ENCODE measurements at places on chromosomes 3 and 15. TPM values are rescaled to one million over a fixed set of nuclear protein-coding genes. Genes with fewer than 3 reads are reported as not detected.

PRICKLE2 gene
- 1.1 TPM for total RNA-seq

SPRED1 gene
- total RNA-seq = 0.40 TPM

FAM131A gene
- total RNA-seq = 5.0 TPM

COL6A5 gene
- total RNA-seq = not detected

CX3CR1 gene
- total RNA-seq = 0.23 TPM

GRCh38 chr3:115644391-115644790 lies 21.1 kb downstream of the GAP43 start:
- H3K27me3 ChIP-seq = no peaks in the 10 kb centered on the region
- no peak overlapping the region for H3K4me3 ChIP-seq
- DNase-seq = no peak
- H3K27ac ChIP-seq = no peak overlapping the region
- H3K36me3 ChIP-seq = no peaks in the 10 kb centered on the region

DNA sequence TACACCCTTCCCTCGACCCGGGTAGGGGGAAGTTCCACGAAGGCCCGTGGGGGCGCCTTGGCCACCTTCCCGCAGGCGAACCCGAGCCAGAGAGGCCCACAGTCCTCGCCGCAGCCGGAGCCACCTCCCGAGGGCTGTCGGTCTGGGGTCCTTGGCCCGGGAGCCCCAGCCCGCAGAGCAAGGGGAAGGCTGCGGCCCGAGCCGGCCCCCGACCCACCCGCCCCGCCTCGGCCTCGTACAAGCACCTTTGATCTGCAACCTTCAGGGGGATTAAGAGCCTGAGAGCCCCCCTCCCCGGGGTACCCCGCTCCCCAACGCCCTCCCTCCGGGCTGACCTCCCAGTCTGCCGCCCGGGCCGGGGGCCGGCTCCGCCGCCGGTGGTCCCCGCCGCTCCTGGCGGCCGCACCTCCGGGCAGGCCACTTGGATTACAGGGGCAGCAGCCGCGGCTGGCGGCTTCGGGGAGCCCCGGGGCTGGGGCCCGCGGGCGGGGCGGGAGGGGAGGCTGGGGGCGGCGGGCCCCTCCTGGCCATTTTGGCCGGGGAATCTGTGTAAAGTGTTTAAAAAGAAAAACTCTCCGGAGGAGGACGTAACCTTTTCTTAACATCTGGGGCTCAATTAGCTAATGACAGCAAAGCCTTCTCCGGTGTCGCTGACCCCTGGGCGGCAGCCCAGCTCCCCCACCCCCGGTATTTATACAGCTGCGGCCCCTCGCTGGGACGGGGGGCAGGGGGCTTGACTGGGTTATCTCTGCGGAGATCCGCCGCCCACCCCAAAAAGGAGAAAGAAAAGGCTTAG lies 40.2 kb downstream of the EPHB3 start:
- no peaks in the 10 kb centered on the region for H3K4me1 ChIP-seq
- no peak overlapping the region for H3K4me3 ChIP-seq
- H3K27me3 ChIP-seq = peaks cover 10% of the 10 kb centered on the region
- H3K36me3 ChIP-seq = no peaks in the 10 kb centered on the region
- no peak overlapping the region for H3K27ac ChIP-seq

DNA sequence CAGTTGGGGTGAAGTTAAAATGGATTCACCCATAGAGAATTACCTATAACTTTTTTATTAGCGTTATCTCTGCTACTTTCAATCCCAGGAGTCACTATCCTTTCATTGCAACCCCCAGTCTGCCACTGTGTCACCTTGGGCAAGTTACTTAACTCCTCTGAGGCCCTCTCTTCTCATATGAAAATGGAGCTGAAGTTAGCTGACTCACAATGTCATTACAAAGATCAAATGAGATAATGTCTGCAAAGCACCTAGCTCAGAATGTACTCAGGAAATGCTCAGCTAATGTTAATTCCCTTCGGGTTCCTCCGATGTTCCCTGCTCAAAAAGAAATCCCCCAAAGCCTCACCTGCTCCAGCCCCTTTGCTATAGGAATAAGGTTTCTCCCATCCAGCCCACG lies 50.0 kb downstream of the TRIM42 start:
- H3K36me3 ChIP-seq = no peaks in the 10 kb centered on the region
- H3K27ac ChIP-seq = no peak overlapping the region
- 0 out of 2 replicates have a peak, but pooled peaks cover 4% of the 10 kb centered on the region for H3K27me3 ChIP-seq
- no peak for DNase-seq

DNA sequence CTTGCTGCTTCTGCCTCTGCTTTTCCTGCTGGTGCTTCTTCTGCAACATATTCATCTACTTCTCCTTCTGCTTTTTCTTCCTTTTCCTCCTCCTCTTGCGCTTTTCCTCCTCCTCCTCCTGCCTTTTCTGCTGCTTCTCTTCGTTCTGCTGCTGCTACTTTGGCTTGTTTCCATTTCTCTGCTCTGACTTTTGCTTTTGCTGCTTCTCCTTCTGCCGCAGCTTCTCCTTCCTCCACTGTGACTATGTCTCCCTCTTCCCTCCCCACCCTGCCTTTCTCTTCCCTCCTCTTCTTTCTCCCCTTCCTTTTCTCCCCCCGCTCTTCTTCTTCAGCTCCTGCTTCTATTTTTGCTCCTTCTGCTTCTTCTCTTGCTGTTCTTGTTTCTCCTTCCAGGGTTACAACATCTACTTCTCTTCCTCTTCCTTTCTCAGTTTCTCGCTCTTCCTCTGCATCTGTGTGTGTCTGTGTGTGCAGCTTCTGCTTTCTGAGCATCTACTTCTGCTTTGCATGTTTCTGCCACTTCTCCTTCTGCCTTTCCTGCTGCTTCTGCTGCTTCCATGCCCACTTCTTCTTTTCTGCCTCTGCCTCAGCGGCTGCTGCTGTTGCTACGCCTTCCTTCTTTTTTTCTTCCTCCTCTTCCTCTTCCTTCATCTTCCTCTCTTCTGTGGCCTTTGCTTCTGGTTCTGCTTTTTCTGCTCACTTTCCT lies 51.4 kb downstream of the FAM43A start:
- peak overlapping the region; percentile 20 for H3K4me3 ChIP-seq
- H3K27me3 ChIP-seq = peaks cover 3% of the 10 kb centered on the region
- no peaks in the 10 kb centered on the region for H3K36me3 ChIP-seq
- peaks cover 15% of the 10 kb centered on the region for H3K4me1 ChIP-seq

GRCh38 chr15:45113380-45113990 lies 487 bp downstream of the DUOX2 start:
- no peak overlapping the region for H3K27ac ChIP-seq
- no peak for DNase-seq
- H3K4me3 ChIP-seq = no peak overlapping the region
- peaks cover 39% of the 10 kb centered on the region for H3K27me3 ChIP-seq
- no peaks in the 10 kb centered on the region for H3K36me3 ChIP-seq

DNA sequence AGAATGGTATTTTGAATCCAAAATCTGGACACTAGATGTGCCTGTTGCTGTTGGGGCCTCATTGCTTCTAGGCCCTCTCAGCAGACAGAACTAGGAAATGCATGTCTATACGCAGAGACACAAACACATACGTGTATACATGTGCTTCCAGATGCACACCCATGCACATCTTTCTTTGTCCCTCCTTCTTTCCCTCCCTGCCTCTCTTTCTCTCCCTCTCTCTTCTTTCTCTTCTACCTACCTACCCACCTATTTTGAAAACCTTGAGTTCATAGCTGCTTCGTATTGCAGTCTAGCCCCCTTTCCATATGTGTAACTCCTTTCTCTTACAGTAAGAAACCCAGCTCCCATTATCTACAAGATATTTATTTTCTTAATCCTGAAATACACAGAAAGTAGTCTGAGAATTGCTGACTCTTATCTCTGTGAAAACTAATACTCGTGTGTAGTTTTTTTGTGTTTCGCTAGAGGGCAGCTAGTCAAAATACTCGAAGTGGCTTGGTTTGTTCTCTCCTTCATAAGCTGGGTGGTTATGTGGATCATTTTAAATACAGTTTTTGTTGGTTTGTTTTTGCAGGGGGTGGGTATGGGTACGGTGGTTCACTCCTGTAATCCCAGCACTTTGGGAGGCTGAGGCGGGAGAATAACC lies 18.5 kb downstream of the RPL32 start:
- no peaks in the 10 kb centered on the region for H3K36me3 ChIP-seq
- H3K4me3 ChIP-seq = no peak overlapping the region
- H3K4me1 ChIP-seq = no peaks in the 10 kb centered on the region
- no peak overlapping the region for H3K27ac ChIP-seq
- no peaks in the 10 kb centered on the region for H3K27me3 ChIP-seq

GRCh38 chr15:89430530-89431341 lies 65.6 kb downstream of the RHCG start:
- H3K27me3 ChIP-seq = no peaks in the 10 kb centered on the region
- H3K27ac ChIP-seq = no peak overlapping the region
- peak overlapping the region; percentile 69 for H3K4me3 ChIP-seq
- DNase-seq = peak; percentile 31

- H3K4me3 ChIP-seq = no peak overlapping the region
- H3K36me3 ChIP-seq = no peaks in the 10 kb centered on the region
- no peaks in the 10 kb centered on the region for H3K27me3 ChIP-seq
- no peak overlapping the region for H3K27ac ChIP-seq
- no peak for DNase-seq
Measured at GRCh38 chr15:39622660-39623516, 42.0 kb downstream of the THBS1 start.

DNA sequence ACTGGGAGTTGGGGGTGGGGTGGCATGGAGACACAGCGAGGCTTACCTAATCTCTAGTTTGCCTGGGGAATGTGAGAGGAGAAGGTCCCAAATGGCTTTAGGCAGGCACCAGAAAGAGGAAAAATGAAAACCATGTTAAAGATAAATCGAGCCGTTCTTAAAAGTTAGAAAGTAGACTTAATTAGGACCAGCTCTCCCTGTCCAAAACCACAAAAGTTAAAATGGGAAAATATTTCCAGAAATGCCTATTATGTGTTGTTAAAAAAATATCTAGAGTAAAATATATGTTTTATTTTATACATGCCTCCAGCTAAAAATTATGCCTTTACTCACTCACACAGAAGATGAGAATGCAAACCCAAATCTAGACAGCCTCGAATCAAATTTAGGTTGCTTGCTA lies 50.1 kb downstream of the LRTM1 start:
- H3K4me1 ChIP-seq = no peaks in the 10 kb centered on the region
- no peak overlapping the region for H3K27ac ChIP-seq
- no peaks in the 10 kb centered on the region for H3K27me3 ChIP-seq
- no peak for DNase-seq
- H3K4me3 ChIP-seq = no peak overlapping the region

DNA sequence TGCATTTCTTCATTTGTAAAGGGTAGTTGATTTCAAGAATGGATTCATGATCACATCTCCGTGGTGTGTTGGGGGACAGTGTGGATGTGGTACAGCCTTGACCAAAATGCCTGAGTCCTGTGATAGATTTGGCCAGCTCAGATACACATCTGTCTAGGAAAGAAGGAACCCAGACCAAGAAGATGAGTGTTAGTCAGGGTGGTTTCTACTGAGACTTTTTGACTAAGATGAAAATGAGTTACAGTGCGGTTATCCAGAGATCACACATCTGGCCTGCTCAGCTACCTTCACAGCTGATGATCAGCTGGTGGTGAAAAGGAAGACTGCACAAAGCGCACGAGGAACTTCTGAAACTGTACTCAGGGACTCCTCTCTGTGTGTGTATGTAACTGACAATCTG lies 68.0 kb downstream of the FNDC3B start:
- peak overlapping the region; percentile 81 for H3K27ac ChIP-seq
- H3K27me3 ChIP-seq = no peaks in the 10 kb centered on the region
- peak overlapping the region; percentile 20 for H3K4me3 ChIP-seq
- peaks cover 5% of the 10 kb centered on the region for H3K36me3 ChIP-seq
- DNase-seq = peak; percentile 96
- peaks cover 48% of the 10 kb centered on the region for H3K4me1 ChIP-seq

GRCh38 chr3:194935061-194935460 lies 249.4 kb downstream of the FAM43A start:
- no peak overlapping the region for H3K27ac ChIP-seq
- no peaks in the 10 kb centered on the region for H3K27me3 ChIP-seq
- no peak for DNase-seq
- H3K36me3 ChIP-seq = no peaks in the 10 kb centered on the region
- no peaks in the 10 kb centered on the region for H3K4me1 ChIP-seq

- H3K4me1 ChIP-seq = no peaks in the 10 kb centered on the region
- H3K27ac ChIP-seq = no peak overlapping the region
- no peak for DNase-seq
- H3K27me3 ChIP-seq = no peaks in the 10 kb centered on the region
Measured at GRCh38 chr3:24067483-24067882, 122.4 kb downstream of the NR1D2 start.

DNA sequence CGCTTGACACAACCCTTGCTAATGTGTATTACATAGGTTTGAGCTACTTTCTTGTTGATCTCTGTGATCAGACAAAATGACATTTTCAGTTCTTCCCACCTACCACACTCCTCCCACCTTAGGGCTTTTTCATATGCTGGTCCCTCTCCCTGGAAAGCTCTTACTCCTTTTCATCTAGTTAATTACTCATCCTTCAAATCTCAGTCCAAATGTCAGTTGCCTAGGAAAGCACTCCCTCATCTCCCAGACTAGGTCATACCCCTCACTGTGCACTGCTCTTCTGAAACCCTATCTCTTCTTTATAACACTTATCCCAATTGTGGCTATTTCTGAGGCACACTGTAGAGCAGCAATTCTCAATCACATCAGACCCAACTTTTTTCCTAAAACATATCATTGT lies 7.3 kb downstream of the ZNF106 start:
- peaks cover 4% of the 10 kb centered on the region for H3K4me1 ChIP-seq
- no peak overlapping the region for H3K4me3 ChIP-seq
- no peak for DNase-seq
- no peaks in the 10 kb centered on the region for H3K36me3 ChIP-seq
- H3K27me3 ChIP-seq = no peaks in the 10 kb centered on the region

- H3K27me3 ChIP-seq = no peaks in the 10 kb centered on the region
- peaks cover 15% of the 10 kb centered on the region for H3K4me1 ChIP-seq
- no peak for DNase-seq
Measured at GRCh38 chr3:12947504-12948369, 106.4 kb upstream of the RPL32 start.

DNA sequence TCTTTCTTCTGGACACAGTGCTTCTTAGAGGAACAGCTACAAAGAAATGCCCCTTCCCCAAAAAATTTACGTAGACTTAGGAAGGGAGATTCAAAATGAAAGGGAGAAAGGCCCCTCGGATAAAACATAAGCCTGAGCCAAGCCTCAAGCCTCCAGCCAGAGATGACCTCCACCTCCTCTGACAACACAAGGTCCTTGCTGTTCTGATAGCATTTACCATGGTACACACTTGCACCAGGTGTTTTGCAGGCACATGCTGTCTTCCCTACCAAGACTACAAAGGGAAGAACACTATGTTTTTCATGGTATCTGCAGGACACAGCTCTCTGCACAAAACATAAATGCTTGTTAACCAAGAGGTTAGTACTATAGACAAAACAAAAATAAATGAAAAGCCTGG lies 27.8 kb downstream of the RYK start:
- H3K4me1 ChIP-seq = no peaks in the 10 kb centered on the region
- no peak for DNase-seq
- no peaks in the 10 kb centered on the region for H3K36me3 ChIP-seq
- no peak overlapping the region for H3K4me3 ChIP-seq

DNA sequence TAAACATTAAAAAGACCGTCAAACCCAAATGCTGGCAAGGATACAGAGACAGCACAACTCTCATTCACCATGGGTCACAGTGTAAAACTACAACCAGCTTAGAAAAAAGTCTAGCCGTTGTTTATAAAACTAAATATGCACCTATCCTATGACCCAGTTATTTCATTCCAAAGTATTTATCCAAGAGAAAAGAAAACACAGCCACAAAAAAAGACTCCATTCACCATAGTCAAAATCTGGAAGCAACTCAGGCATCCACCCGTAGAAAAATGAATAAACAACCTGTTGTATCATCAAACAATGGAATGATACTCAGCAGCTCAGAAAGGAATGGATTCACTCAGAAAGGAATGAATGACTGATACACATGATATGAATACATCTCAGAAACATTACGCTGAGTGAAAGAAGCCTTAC lies 28.6 kb downstream of the PLD1 start:
- H3K4me1 ChIP-seq = no peaks in the 10 kb centered on the region
- no peaks in the 10 kb centered on the region for H3K36me3 ChIP-seq
- DNase-seq = no peak

Measured in GM12878 (cell line).